Stomach (tissue), 19 donors: ENCODE measurements at places on chromosomes 3 and 15. TPM values are rescaled to one million over a fixed set of nuclear protein-coding genes. Genes with fewer than 3 reads are reported as not detected.
A peak's percentile ranks its signal among the peaks of the same experiment; 100 is the strongest.

DNA sequence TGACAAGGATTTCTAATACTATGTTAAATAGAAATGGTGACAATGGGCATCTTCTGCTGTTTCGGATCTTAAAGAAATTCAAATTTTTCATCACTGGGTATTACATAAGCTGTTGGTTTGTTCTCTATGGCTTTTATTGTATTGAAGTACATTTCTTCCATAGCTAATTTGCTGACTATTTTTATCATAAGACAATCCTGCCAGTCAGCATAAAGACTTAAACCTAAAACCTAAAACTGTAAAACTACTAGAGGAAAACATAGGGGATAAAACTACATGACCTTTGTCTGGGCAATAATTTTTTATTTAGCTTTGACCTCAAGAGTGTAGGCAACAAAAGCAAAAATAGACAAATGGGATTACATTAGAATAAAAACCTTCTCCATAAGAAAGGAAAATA lies 1017.4 kb downstream of the SI start:
- no peak for DNase-seq
- no peaks in the 10 kb centered on the region for H3K4me1 ChIP-seq
- no peak overlapping the region for H3K4me3 ChIP-seq
- no peak overlapping the region for H3K27ac ChIP-seq
- no peaks in the 10 kb centered on the region for H3K27me3 ChIP-seq

DNA sequence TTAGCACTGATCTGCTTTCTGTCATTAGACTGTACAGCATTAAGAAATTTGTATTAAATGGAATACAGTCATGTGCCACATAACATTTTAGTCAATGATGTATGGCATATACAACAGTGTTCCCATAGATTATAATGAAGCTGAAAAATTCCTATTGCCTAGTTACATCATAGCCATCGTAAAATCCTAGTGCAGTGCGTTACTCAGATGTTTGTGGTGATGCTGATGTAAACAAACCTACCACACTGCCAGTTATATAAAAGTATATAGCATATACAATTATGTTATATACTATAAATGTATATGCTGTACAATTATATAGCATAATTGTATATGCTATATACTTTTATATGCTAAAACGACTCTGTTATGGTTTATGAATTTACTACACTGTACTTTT lies 41.7 kb downstream of the APH1B start:
- DNase-seq: no peak
- no peaks in the 10 kb centered on the region for H3K36me3 ChIP-seq
- H3K4me1 ChIP-seq: no peaks in the 10 kb centered on the region
- H3K27me3 ChIP-seq: no peaks in the 10 kb centered on the region
- H3K27ac ChIP-seq: no peak overlapping the region

GRCh38 chr3:158470944-158471638 lies 99.9 kb upstream of the MLF1 start:
- no peak for DNase-seq
- no peaks in the 10 kb centered on the region for H3K36me3 ChIP-seq
- H3K4me3 ChIP-seq: no peak overlapping the region
- no peaks in the 10 kb centered on the region for H3K27me3 ChIP-seq
- no peaks in the 10 kb centered on the region for H3K4me1 ChIP-seq

DNA sequence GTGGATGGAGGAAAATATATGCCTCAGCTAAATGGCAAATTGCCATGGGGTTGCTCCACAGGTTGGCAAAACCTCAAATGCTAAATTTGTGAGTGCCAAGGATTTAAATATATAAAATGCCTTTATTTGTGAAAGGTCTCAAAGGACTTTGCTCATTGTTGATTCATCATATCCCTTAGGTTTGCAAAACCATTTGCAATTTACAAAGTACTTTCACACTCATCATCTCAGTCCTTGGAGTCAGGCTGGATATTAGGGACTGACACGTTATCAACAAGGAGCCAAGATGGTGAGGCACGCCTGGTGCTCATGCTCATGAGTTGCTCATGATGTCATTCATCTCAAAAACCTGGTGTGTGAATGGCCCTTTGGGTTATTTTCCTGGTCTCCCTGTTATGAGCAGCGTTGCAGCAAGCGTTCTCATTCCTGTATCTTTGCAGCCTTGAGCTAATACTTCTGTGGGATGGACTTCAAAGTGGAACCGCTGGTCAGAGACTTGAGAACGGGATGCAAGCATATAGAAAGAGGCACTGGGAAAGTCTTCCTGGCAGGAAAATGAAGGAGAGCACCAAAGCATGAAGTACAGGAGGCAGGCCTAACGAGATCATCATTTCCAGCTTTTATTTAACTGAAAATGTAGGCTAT lies 66.0 kb downstream of the MYO1E start:
- no peak overlapping the region for H3K4me3 ChIP-seq
- no peaks in the 10 kb centered on the region for H3K27me3 ChIP-seq
- H3K4me1 ChIP-seq: peaks cover 2% of the 10 kb centered on the region
- H3K36me3 ChIP-seq: no peaks in the 10 kb centered on the region

- no peaks in the 10 kb centered on the region for H3K27me3 ChIP-seq
- DNase-seq: peak; percentile 8
- no peaks in the 10 kb centered on the region for H3K36me3 ChIP-seq
- no peak overlapping the region for H3K27ac ChIP-seq
- H3K4me3 ChIP-seq: no peak overlapping the region
- H3K4me1 ChIP-seq: no peaks in the 10 kb centered on the region
Measured at GRCh38 chr15:71048913-71049675, 66.2 kb upstream of the THSD4 start.

GRCh38 chr3:38147421-38147820 lies 9.0 kb downstream of the MYD88 start:
- H3K36me3 ChIP-seq: peaks cover 3% of the 10 kb centered on the region
- no peak overlapping the region for H3K4me3 ChIP-seq
- DNase-seq: no peak
- no peak overlapping the region for H3K27ac ChIP-seq
- no peaks in the 10 kb centered on the region for H3K27me3 ChIP-seq

GRCh38 chr3:74267131-74267530 lies 347.3 kb downstream of the CNTN3 start:
- no peaks in the 10 kb centered on the region for H3K36me3 ChIP-seq
- H3K27me3 ChIP-seq: no peaks in the 10 kb centered on the region
- H3K27ac ChIP-seq: no peak overlapping the region

DNA sequence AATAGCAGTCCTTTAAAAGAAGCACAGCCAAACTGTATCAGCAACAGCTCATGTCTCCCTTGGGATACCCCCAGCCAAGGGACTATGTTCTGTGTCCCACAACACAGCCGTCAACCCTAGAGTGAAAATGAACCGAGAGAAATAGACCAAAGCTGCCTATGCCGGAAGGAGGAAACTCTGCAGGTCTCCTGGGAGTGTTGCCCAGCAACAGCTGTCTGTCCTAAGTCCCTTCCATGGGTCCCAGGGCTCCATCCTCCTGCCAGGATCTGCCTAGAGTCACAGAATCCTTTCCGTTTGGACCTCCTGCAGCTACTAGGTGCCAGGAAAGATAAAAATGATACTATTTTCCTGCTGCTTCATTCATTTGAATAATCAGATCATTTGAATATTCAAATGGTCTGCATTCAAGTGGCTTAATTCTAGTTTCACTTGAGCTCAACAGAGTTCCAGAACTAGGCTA lies 53.1 kb downstream of the TRANK1 start:
- no peaks in the 10 kb centered on the region for H3K27me3 ChIP-seq
- peaks cover 74% of the 10 kb centered on the region for H3K36me3 ChIP-seq
- peaks cover 30% of the 10 kb centered on the region for H3K4me1 ChIP-seq

GRCh38 chr3:58384381-58385090 lies 49.1 kb downstream of the PDHB start:
- DNase-seq: no peak
- no peak overlapping the region for H3K4me3 ChIP-seq
- peaks cover 49% of the 10 kb centered on the region for H3K4me1 ChIP-seq
- H3K36me3 ChIP-seq: peaks cover 14% of the 10 kb centered on the region
- no peaks in the 10 kb centered on the region for H3K27me3 ChIP-seq

- no peak for DNase-seq
- no peaks in the 10 kb centered on the region for H3K4me1 ChIP-seq
- no peak overlapping the region for H3K4me3 ChIP-seq
- H3K27me3 ChIP-seq: no peaks in the 10 kb centered on the region
- H3K36me3 ChIP-seq: no peaks in the 10 kb centered on the region
- no peak overlapping the region for H3K27ac ChIP-seq
Measured at GRCh38 chr3:27456554-27456953, 27.6 kb downstream of the SLC4A7 start.

DNA sequence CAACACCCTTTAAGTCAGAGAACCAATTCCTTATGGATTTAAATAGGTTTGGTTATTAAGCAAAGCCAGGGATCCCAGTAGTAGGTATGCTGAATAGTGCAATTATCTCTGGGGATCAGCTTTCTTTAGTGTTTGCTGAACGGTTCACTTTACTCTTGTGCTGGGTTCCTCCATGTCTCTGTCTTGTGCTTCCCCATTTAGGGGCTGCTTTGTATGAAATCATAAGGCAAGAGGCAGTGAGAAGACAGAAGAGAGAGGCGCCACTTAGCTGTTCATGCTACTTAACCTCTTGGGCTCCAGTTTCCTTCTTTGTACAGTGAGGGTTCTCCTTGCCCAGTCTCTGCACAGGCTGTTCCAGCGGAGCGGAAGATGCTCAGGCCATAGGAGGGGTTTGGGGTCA lies 3.5 kb downstream of the ST6GAL1 start:
- no peak overlapping the region for H3K27ac ChIP-seq
- H3K27me3 ChIP-seq: no peaks in the 10 kb centered on the region
- no peaks in the 10 kb centered on the region for H3K36me3 ChIP-seq
- peaks cover 38% of the 10 kb centered on the region for H3K4me1 ChIP-seq

DNA sequence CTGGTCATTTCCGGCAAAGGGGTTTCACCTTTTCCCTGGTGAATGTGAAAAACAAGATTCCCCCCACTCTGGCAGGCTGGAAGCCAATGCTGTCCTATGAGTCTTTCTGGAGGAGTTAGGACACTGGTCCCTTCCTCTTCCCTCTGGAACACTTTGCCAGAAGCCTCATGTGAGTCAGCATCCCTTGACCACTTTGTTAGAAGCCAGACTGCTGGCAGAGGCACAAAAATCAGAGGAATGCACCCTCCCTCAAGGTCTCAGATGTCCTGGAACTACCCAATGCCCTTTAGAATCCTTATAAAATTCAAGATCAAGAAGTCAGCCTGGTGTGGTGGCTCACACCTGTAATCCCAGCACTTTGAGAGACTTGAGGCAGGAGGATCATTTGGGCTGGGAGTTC lies 26.6 kb downstream of the ITGB5 start:
- H3K27ac ChIP-seq: peak overlapping the region; percentile 31
- H3K4me1 ChIP-seq: peaks cover 47% of the 10 kb centered on the region

DNA sequence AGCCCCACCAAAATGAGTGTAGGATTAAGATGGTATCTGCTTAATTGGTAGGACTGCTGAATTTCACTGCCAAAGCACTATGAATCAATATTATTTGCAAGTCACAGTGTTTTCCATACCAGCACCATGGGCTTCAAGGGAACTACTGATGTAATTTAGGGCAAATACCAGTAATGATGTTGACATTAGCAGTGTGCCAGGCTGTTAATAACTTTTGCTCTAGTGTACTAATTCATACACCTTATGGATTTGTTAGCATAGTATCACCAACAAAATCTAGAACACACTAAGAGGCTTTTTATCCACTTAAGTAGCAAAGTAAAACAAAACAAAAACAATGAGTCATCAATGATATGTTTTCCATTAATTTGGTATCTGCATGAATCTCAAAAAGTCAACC lies 888.2 kb downstream of the CADM2 start:
- H3K27ac ChIP-seq: no peak overlapping the region
- H3K4me1 ChIP-seq: no peaks in the 10 kb centered on the region
- H3K4me3 ChIP-seq: no peak overlapping the region
- H3K27me3 ChIP-seq: no peaks in the 10 kb centered on the region

DNA sequence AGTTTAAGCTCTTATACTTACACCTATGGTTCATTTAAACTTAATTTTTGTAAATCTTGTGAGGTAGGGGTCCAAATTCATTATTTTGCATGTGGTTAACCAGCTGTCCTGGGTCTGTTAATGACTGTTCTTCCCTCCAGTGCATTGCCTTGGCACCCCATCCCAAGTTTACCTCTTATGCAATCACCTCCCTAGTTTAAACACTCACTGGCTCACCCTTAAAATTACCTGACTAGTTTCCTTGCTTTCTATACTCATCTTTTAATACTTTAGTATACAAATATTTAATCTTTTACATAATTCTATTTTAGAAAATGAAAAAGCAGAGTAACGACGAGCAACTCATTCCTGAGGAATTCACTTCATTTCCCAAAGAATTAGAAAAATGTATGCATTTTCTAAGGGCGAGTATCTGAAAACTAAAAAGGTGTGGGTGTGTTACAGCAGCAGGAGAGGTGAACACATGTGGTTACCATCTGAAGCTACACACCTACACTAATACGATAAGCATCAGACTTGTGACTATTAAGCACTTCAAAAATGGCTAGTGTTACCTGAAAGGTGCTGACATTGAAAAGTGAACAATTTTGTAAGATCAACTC lies 33.7 kb downstream of the TJP1 start:
- H3K27ac ChIP-seq: no peak overlapping the region
- H3K36me3 ChIP-seq: peaks cover 5% of the 10 kb centered on the region
- no peaks in the 10 kb centered on the region for H3K4me1 ChIP-seq
- no peaks in the 10 kb centered on the region for H3K27me3 ChIP-seq
- no peak overlapping the region for H3K4me3 ChIP-seq

DNA sequence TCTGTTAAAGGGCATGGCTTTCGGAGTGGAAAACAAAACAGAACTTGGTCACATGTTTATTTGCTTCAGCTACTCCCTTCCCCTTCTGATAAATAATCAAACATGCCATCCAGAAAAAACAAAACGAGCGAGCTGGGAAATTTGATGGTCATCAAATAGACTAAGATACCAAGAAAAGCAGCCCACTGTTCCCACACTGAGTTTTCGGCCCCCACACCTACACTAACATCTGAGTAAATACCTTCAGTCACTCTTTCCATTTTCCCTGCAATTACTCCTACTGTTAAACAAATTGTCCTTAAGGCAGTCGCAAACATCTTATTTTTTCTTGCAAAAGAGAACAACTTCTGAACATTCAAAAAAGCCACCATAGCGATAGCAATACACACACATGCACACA lies 454.6 kb downstream of the FOXP1 start:
- H3K4me3 ChIP-seq: peak overlapping the region; percentile 49
- no peaks in the 10 kb centered on the region for H3K36me3 ChIP-seq
- peak overlapping the region; percentile 91 for H3K27ac ChIP-seq
- peaks cover 36% of the 10 kb centered on the region for H3K4me1 ChIP-seq
- no peak for DNase-seq
- no peaks in the 10 kb centered on the region for H3K27me3 ChIP-seq

DNA sequence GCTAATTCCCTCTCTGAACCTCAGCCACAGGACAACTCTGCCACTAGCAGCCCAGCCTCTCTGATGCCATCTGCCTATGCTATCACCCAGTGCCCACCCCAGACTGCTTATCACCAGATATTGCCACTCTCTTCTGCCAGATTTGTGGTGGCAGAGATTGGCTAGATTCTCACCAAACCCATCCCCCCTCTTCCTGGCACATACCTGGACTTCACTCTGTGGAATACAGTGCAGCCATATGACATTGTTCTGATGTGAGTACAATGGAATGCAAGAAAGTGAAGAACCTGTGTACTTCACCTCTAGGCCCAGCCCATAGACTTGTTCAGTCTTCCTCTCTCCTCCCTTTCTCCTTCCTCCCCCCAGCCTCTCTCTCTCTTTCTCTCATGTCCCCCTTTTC lies 46.9 kb upstream of the NTRK3 start:
- no peak overlapping the region for H3K27ac ChIP-seq
- no peak overlapping the region for H3K4me3 ChIP-seq
- H3K27me3 ChIP-seq: no peaks in the 10 kb centered on the region
- DNase-seq: no peak
- H3K4me1 ChIP-seq: no peaks in the 10 kb centered on the region

DLL4 gene
- total RNA-seq: 1.8 TPM

SORD gene
- total RNA-seq: 5.5 TPM

RASA2 gene
- 32.1 TPM for total RNA-seq

SAMD7 gene
- not detected for total RNA-seq

HEMK1 gene
- 14.3 TPM for total RNA-seq

GNAT1 gene
- not detected for total RNA-seq

CPNE9 gene
- not detected for total RNA-seq

KIF7 gene
- 13.9 TPM for total RNA-seq

HIGD2B gene
- not detected for total RNA-seq

SPATA16 gene
- not detected for total RNA-seq
